ENCODE measurements at places on chromosomes 1 and 21.
A peak's percentile ranks its signal among the peaks of the same experiment; 100 is the strongest.

DNA sequence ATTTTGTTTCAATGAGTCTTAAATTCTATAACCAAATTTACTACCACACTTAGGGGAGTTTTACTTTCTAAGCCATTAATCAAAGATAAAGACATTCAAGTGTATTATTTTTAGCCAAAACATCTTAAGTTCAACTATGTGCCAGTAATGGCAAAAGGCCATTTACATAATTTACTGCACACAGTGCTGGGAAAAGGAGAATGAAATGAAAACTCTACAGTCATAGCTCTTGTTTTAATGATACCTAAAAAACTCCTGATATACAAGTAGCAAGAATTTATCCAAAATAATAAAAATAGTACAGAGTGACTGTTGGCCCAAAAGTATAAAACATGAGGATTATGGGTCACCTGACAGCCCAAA, 42.4 kb upstream of the C1orf198 start:
- DNase-seq, result no peak

DNA sequence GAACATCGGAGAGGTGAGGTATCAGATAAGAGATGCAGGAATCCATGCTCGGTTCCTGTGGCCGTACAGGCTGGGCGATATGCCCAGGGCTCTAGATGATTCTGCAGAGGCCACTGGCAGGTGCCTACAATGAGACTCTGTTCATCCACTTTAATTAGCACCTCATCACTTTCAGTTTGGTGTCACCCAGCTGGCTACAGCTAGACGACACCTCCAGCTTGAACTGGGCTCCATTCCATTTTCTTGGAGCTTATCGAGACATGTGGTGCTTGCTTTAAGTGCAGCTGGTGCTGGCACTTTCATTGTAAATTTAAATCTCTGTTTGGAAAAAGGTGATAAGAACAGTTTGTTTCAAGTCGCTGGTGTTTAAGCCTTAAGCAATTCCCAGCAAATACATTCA, 322.5 kb upstream of the ADGRL2 start:
- no peak for DNase-seq

GRCh38 chr1:42847111-42847595, 740 bp downstream of the ZNF691 start:
- no peak for DNase-seq

DNA sequence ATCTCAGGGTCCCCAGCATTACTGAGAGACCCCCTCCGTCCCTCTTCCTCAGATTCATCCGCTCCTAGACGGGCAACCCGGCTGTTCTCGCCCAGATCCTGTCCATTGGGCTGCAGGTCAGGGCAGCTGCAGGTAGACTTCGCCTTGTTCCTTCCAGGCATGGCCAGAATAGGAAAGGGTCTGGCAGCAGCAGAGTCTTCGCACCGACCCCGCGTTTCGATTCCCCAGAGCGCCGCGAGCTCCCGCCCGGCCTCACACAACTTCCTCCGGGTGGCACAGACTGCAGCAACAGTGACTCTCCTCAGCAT, 265 bp downstream of the NRDC start:
- no peak for DNase-seq

GRCh38 chr1:224678168-224678567, 62.1 kb downstream of the CNIH3 start:
- no peak for DNase-seq

- no peak for DNase-seq
Observed at GRCh38 chr1:243407284-243408018, 151.6 kb downstream of the SDCCAG8 start.

DNA sequence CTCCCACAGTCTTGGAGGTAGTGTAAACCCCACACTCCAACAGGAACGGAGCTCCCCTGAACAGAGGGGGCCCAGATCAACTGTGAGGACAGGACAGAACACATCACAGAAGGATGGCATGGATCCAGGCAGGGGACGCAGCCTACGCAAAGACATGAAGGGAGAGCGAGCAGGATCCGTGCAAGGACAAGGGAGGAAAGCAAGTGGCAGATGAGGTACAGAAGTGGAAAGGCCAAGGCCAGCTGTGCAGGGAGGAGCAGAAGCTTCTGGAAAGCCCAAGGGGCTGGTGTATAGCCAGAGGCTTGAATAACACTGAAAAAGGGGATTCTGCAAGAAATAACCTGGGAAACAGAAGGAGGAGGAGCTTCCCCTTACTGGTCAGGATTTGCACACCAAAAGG, 81.2 kb downstream of the SIPA1L2 start:
- no peak for DNase-seq

- DNase-seq, result no peak
Observed at GRCh38 chr1:77757066-77757584, 2.5 kb downstream of the USP33 start.

DNA sequence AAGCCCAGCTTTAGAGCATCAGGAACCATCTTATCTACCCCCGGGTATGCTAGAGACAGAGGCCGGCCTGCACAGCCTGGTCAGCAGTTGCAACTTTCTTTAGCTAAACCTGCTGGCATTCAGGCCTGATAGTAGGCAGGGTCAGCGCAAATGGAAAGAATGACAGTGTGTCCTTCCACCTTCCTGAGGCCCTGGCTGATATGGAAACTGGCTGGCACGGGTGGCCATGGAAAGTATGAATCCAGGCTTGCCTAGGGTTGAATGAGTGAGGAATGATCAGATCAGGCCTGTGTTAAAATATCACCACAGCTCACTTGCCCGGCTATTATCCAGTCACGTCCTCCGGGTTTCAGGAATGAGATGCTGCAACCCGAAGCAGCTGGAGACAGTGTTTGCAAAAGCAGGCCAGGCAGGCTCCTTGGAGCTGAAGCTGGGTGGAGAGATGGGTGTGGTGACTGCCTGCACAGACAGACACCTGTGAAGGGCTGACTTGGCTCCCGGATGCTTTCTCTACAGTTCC, 34.7 kb downstream of the RCAN1 start:
- DNase-seq, result peak; percentile 34

GRCh38 chr1:93357242-93357641, 11.5 kb downstream of the DR1 start:
- no peak for DNase-seq

GRCh38 chr1:201219481-201220387, 29.1 kb downstream of the IGFN1 start:
- DNase-seq, result no peak

DNA sequence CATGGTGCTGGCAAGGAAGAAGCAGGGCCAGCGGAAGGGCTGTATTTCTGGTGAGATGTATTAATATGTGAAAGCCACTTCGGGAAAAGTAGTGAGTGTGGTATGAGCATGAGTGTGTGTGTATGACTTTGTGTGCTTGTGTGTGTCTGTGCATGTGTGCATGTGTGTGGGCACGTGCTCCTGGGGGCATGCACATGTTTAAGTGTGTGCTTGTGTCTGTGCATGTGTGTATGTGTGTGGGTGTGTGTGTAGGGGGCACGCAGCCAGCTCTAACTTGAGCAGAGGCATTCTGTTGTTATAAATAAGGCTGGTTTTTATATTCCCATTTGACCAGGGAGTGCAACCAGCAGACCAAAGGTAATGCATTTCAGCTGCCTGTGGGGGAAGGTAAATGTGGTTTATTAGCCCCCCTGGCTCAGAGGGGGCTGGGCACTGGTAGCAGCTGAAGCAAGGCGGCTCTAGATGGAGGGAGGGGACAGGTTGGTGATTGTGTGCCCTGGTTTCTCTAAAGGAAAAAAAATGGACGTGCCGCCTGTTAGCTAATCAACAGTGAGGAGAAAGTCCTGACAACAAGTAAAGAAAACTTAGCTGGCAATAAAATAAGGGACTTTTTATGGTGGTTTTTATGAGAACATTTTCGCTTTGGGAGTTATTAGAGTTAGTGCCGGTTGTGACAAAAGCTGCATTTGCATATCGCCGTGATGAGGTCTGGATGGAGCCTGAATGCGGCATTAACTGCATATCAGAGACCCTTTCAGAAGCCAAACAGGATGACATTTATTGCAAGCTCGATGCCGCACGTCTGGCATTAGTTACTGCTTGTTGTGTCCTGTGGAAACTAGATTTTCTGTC, 180.1 kb downstream of the CAMTA1 start:
- DNase-seq, result no peak

DNA sequence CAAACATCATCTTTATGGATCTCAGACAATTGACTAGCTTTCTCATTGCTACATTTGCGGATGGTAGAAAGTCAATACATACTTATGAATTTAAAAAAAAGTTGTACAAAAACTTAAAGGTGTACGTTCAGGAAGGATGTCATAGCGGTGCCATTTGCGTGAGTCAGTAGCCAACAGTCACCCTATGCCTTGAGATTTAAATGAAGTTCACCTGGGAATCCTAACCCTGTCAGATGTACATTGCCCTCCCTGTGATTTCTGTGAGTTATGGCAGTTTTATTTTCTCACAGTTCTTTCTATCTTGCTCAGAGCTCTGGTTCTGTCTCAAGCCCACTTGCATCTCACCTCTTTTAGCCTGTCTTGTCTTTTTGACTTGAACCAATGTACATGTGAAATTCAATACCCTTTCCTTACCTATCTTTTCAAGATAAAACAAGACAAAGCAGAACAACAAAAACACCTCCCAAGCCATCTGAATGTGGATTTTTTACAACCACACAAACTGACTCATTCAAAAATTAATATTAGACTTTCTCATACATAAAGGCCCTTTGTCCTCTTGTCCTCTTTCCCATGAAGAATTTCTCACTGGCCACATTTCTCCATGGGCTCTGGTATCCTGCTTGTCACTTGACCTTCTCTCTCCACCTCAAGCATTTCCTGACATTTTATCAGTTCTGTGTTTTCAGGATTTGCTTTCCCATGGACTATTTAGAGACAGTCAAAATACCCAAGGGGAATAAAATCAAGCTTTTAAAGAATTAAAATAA, 25.3 kb upstream of the ZNF697 start:
- no peak for DNase-seq

DNA sequence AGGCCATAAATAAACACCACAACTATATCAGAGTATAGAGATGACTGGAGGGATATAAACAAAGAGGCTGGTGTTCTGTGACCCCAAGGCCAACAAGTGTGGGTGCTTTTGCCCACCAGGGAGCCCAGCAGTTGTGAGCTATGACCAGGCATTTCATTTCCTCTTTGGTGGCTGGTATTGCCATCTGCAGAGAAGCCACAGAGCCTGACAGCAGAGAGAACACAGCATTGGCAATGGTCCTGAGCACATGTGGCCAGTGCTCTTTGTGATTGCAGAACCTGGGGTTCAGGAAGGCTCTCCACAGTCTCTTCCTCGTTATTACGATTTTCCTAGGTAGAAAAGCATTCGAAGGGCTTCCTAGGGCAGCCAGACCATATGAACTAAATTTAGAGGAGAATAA, 112.3 kb downstream of the TM2D1 start:
- DNase-seq, result no peak

DNA sequence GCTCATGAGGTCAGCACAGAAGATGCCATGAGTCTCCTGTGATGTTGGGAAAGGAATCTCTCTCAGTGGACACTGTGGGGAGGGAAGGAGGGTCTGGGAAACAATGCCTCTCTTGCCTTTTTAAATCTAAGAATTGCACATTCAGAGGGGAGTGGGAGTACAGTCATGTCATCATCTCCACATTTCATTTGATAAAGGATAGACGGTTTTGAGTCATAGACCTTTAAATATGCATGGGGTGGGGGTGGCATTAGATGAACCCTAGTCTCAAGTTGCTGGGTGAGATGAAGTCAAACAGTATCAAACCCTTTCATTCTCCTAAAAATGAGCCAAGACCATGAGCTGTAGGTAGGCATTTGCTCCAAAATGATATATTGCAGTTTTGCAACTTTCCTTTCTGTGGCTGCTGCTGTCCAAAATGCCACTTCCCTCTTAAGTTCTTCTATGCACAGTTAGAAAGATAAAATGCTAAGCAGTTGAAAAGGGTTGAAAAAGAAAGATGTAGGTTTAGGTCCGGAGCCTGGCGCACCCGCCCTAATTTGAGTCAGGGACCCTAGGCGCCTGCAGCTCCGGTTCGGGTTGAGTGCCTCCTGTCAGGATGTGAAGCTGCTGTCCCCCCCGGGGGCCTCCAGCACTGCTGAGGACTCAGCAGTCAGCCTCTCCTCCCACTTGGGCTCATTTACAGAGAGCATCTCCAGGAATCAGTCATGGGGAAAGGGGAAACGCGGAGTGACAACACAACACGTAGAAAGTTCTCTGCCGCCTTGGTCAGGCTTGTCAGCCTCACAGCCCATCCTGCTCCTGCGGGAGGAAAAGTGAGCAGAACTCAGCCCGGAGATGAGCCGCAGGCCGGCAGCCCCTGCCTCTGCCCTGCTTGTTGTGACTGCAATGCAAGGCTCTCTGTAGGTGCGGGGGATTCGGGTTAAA, 479.3 kb upstream of the RUNX1 start:
- DNase-seq, result no peak

DNA sequence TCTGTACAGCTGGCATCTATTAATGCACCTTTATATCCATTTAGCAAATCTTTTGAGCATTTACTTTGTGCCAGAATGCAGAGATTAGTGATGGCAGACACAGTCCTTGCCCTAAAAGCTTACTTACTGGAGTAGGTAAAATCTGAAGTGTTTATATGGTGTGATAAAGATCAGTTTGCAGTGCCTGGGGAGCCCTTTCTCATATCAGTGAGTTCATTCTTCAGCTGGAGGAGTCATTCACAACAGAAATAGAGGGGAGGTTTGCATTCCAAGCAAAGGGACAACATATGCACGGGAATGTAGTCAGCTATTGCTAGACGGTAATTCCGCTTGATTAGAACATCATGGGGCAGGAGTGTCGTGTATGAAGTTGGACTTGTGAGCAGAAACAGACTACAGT, 8.4 kb downstream of the SLC35F3 start:
- no peak for DNase-seq

- no peak for DNase-seq
Observed at GRCh38 chr1:43358121-43358745, 548 bp upstream of the CDC20 start.

GRCh38 chr1:204479387-204480136, 15.0 kb downstream of the PIK3C2B start:
- no peak for DNase-seq

GRCh38 chr1:35587736-35588135, 14.6 kb downstream of the TFAP2E start:
- DNase-seq, result no peak

- DNase-seq, result no peak
Observed at GRCh38 chr1:44650159-44650831, 24.0 kb downstream of the TMEM53 start.

DNA sequence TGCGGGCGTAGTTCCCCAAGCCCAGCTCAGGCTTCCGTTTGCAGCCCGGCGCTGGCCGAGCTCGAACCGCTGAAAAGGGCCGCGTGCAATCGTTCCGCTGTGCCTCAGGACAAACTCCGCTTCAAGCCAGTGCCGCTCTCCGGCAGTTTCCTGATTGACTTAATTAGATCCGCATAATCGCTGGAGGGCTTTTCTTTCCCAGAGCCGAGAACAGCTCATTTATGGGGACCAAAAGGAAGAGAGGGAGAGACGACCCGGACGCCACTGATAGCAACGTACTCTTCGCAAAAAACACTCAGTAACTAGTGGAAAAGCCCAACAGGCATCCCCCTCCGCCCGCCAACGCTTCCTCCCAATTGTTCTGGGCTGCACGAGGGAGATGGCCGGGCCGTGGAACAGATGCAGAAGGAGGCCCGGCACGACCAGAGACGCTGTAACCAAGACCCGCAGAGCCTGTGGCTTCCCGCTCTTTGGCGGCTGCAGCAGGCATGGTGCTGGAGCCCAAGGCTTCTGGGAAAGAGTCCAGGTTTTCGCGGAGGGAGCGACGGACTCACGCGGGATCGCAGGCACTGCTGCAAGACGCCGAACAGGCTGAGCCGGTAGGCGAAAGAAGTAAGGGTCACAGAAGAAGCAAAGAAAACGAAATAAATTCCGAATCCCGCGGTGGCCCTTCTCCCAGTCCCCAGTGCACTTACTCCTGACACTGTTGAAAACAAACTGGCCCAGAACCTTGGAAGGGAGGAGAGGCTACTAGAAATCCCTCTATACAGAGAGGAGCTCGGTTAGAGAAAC, 3.6 kb upstream of the FOXD2 start:
- DNase-seq, result no peak

GRCh38 chr1:29303201-29304024, 67.1 kb downstream of the PTPRU start:
- no peak for DNase-seq
